OCI-M1 (cell line): ENCODE measurements at places on chromosomes 1 and 21.
A peak's percentile ranks its signal among the peaks of the same experiment; 100 is the strongest.

GRCh38 chr1:44312399-44313196 is 42.5 kb downstream of the ERI3 start:
- DNase-seq, result no peak

DNA sequence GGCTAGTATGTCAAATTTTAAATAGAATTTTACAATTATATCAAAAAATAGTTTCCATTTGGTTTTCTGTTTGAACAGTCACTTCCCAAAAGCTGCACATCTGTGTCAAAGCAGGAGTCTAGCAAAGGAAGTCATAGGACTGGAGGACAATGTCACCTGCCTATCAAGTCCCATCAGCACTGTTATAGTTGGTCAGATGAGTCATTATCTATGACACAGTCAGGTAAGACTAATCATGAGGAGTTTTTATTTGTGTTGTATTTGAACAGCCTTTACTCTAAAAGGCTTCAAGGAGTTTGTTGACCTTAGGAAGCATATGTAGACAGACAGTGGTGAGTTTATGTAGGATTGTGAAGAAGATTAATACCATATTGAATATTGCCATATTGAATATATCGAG is 74.2 kb upstream of the QSOX1 start:
- no peak for DNase-seq

GRCh38 chr1:197980457-197980856 is 63.3 kb downstream of the LHX9 start:
- DNase-seq, result no peak

DNA sequence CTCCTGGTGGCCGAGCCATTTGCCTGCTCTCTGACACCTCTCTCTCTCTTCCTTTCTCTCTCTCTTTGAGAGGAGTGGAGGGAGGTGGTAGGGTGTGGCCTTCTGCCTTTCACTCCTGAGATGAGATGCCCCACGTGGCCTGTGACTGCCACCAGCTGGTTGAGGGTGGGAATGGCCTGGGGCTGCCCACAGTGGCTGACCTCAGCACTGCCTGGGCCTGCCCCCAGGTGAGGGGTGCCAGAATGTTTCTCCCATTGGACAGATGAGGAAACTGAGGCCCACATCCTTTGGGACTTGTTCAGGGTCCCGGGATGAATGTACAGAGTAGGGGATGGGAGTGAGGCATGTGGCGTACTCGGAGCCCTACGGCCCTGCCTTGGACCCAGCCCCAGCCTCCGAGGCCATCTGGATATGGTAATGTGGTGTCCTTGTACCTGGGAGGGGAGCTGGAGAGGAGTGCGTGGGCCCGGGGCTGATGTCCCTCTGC is 12.7 kb upstream of the C1orf167 start:
- DNase-seq, result peak; percentile 80

GRCh38 chr1:210467440-210468043 is 138.8 kb downstream of the HHAT start:
- DNase-seq, result peak; percentile 29

DNA sequence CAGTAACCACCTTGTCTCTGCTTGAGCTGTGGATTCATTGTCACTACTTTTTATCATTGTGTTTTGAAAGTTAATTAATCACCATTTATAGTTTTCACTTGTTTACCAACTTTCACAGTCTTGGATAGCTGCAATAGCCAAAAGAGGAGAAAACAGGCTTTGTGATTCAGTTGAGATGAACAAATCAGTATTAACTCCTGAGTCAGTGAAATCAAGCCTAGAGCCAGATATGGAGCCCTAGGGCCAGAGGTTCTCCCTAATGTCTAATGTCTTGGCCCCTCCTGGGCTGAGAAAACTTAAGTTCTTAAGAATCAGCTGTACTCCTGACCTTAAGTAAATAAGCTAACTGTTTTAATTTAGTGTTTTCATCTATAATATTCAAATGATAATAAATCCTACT is 228.8 kb downstream of the DNM3 start:
- DNase-seq, result no peak

DNA sequence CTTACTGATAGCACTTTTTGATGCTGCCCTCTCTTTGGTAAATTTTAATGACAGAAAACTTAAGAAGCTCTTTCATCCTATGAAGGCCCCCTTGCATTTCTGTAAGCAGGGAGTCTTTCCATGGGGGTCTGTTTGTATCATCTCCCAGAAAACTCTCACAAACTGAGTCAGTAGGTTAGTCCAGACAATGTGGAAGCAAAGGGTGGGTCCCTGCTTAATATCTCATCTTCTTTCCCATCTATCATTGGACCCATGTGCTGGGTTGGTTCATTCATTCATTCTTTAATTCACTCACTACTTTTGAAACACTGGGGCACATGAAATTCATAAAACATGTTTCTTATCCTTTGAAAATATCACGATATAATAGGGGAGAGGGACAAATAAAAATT is 164.3 kb downstream of the NTMT2 start:
- no peak for DNase-seq

- DNase-seq, result no peak
These were observed 1.8 kb upstream of the PTPN14 start for GRCh38 chr1:214553142-214553710.

- no peak for DNase-seq
These were observed 13.6 kb upstream of the ERI3 start for GRCh38 chr1:44368471-44369151.

GRCh38 chr1:204377800-204378668 is 18.3 kb upstream of the PLEKHA6 start:
- peak; percentile 71 for DNase-seq

GRCh38 chr21:36704281-36704957 is 5.5 kb downstream of the SIM2 start:
- DNase-seq, result no peak

GRCh38 chr1:153487707-153488106 is 27.3 kb upstream of the S100A7 start:
- no peak for DNase-seq

DNA sequence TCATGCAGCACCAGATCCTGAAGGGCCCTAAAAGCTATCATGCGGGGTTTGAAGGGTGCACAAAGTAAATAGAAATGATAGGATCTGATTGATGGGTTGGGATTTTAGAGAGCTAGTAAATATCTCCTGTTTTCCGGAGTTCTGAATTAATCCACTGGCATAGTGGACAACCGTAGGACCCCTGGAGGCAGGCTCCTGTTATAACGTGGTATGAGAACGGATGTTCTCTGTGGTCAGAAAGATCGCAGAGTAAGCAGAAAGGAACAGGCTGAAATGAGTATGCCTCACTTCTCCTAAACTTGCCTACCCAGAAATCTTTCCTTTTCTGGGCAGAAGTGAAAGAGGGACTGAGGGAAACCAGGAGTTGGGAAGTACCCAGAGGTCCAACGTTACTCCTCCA is 470.8 kb downstream of the AJAP1 start:
- no peak for DNase-seq

- DNase-seq, result no peak
These were observed 15.8 kb downstream of the CDCP2 start for GRCh38 chr1:54136963-54137533.

GRCh38 chr1:243968413-243968812 is 82.7 kb upstream of the ZBTB18 start:
- no peak for DNase-seq

DNA sequence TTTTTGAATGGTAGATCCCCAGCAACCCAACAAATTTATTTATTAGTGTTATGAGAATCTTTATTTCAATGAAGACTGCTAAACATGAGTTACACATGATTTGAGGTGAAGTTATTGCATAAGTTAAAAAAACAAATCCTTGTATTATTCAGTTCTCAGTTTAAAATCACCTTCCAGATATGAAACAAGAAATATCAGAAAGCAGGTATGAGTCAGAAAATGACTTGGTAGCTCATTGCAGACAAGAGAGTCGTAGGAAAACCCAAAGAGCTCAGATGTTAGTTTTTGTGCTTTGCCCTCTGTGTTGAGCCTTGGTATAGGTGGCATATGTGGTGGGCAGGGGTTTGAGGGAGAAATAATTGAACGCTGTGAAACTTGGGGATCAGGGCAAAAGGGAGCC is 339.4 kb downstream of the BRINP3 start:
- no peak for DNase-seq

- peak; percentile 76 for DNase-seq
These were observed 273.8 kb downstream of the FAM72C start for GRCh38 chr1:143698016-143698415.

- no peak for DNase-seq
These were observed 44.6 kb upstream of the MPZL1 start for GRCh38 chr1:167676916-167677848.

DNA sequence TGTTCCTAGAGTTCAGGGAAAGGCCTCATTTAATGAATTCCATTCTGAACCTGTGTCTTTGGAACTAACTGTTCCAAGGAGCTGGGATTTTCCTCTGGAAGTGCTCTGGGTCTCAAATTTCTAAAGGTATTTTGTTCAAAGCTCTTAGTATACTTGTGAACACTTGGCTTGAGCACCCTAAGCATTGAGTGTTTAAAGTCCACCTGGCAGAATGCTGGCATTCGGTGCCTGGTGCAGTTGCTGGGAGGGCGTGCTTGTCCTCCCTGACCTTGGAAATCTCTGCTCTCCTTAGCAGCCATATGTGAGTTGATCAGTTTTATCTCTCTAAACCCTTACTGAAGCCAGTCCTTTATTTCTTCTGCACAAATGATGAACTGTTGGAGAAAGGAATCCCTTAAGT is 3.0 kb downstream of the MTARC2 start:
- no peak for DNase-seq

DNA sequence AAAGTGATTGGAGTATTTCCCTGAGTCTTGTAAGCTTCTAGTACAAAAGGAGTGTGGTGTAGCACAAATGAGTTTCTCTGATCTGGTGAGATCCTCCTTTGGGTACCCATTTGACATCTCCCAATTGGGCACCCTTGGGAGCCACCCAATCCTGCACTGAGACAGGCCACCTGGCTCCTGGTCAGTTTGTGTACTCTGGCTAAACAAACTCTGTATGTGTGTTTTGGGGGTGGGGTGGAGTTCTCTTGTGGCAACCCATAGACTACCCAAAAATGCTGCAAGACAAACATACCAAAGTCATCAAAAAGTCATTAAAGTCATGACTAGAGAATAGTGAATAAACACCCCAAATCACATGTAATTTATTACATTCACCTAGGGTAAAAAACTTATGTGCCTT is 8.4 kb upstream of the HIVEP3 start:
- no peak for DNase-seq

DNA sequence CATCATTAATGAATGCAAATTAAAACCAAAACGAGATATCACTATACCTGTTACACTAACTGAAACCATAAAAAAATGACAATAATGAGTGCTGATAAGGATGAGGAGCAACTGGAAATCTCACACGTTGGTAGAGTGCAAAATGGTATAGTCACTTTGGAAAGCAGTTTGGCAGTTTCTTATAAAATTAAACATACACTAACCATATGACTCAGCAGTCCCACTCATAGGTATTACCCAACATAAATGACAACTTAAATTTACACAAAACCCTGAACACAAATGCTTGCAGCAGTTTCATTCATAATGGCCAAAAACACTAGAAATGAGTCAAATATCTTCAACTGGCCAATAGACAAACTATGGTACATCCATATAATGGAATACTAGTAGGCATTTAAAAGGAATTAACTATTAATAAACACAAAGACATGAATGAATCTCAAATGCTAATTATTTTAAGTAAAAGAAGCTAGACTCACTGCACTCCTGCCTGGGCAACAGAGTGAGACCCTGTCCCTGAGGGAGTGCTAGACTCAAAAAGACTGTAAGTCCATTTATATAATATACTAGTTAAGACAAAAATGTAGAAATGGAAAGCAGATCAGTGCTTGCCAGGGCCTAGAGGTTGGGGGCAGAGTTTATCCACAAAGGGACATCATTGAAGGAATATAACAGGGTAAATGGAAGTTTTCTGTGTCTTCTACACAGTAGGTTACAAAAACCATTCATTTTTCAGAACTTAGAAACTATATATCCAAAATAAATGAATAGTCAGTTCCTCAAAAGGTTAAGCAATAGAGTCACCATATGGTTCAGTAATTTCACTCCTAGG is 77.4 kb downstream of the EIF4G3 start:
- peak; percentile 37 for DNase-seq
